ENCODE measurements at places on chromosomes 3 and 15. TPM values are rescaled to one million over a fixed set of nuclear protein-coding genes. Genes with fewer than 3 reads are reported as not detected.

Gene FEM1B
- polyA plus RNA-seq = 22.2 TPM

Gene IL12A
- 0.97 TPM for polyA plus RNA-seq

Gene TMEM108
- polyA plus RNA-seq = 5.7 TPM

GRCh38 chr3:156516284-156516683, 38.6 kb downstream of the SSR3 start:
- no peaks in the 10 kb centered on the region for H3K4me1 ChIP-seq
- no peak overlapping the region for H3K27ac ChIP-seq
- no peak for DNase-seq
- H3K4me3 ChIP-seq = no peak overlapping the region

- no peak for DNase-seq
- H3K4me1 ChIP-seq = no peaks in the 10 kb centered on the region
- H3K27me3 ChIP-seq = no peaks in the 10 kb centered on the region
- no peak overlapping the region for H3K4me3 ChIP-seq
- no peaks in the 10 kb centered on the region for H3K36me3 ChIP-seq
- no peak overlapping the region for H3K27ac ChIP-seq
These were observed 4.4 kb upstream of the MAPK6 start for GRCh38 chr15:52014616-52015015.

DNA sequence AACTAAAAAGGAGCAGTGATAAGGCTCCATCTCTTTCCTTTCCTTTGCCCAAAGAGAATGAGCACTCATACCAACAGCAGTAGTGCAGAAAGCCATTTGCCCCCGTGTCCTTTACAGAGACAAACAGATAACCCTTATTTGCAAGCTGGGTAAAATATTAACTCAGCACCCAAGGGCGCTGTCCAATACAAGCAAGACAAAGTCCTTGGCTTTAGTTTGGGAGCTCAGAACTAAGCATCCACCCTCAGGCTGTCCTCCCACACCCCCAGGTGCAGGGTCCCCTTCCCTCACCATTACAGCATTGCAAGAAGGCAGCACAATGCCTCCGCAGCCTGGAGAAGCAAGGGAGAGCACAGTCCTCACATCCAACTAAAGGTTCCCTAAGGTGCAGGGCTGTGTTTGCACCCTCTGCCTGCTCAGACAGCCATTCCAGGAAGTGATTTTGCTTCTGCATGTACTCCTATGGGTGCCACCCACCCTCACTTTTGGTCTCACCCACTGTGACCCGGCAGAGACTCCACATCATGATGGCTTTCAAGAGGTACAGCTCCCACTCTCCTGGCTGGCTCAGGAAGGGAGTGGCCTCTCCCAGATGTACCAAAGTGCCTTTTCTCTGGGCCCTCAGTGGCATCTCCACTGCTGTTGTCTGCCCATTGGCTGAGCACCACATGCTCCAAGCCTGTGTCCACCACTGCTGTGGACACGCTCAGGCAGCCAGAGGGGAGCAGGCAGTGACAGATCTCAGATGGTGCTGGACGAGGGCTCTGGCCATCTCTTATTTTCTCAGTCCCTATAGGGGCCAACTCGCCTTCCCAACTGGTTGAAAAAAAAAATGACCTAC, 34.1 kb upstream of the HES1 start:
- DNase-seq = no peak
- no peak overlapping the region for H3K27ac ChIP-seq
- H3K4me3 ChIP-seq = no peak overlapping the region
- peaks cover 76% of the 10 kb centered on the region for H3K27me3 ChIP-seq
- H3K36me3 ChIP-seq = no peaks in the 10 kb centered on the region

Data from SK-N-SH (cell line).